Activated CD4-positive, alpha-beta T cell treated with anti-CD3 and anti-CD28 coated beads for 24 hours (primary cell): ENCODE measurements at places on chromosomes 5 and 9.

GRCh38 chr5:172791726-172792445, 20.9 kb upstream of the DUSP1 start:
- no peak for DNase-seq

DNA sequence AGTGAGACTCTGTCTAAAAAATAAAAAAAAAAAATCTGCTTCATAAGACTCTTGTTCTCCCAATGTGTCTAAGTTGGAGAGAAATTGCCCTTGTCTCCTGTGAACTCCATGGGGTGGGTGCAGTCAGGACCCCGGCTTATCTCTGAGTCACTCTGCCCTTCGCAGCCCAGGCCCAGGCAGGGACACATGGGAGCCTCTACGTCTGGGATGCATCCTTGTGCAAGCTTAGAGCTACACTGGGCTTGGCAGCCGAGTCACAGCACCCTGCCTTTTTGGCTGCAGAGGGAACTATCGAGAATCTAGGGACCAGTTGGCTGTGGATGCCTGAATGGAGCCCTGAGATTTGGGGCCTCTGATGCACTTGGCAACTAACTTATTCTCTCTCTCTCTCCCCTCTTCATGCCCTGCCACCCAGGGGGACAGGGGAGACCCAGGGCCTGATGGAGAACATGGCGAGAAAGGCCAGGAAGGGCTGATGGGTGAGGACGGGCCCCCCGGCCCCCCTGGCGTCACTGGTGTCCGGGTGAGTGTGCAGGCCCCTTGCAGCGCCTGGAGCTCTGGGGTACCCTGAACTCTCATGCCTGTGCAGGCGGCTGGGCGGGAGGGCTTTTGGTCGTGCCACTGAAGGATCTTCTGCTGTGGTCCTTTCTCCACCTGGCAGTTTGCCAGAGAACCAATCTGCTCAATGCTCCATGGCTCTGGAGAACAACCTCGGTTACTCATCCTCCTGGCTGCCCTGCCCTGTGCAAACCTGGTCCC, 47.5 kb upstream of the ORM1 start:
- no peak for DNase-seq

DNA sequence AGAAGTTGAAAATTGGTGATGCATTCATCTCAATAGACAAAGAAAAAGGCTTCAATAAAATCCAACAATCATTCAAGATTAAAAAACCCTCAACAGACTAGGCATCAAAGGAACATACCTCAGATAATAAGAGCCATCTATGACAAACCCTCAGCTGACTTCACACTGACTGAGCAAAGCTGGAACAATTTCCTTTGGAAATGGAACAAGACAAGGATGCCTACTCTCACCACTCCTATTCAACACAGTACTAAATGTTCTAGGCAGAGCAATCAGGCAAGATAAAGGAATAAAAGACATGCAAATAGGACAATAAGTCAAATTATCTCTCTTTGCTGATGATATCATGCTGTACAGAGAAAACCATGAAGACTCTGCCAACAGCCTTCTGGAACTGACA, 1188.1 kb downstream of the DTWD2 start:
- no peak for DNase-seq

- DNase-seq, result no peak
These were observed 6.6 kb upstream of the CEMIP2 start for GRCh38 chr9:71774920-71775319.

GRCh38 chr5:58967597-58968281, 384.9 kb downstream of the RAB3C start:
- no peak for DNase-seq

GRCh38 chr9:121999556-121999955, 93.6 kb downstream of the TTLL11 start:
- no peak for DNase-seq

GRCh38 chr5:2566284-2566683, 185.2 kb downstream of the IRX2 start:
- DNase-seq, result no peak

- DNase-seq, result no peak
These were observed 88.5 kb upstream of the SLC25A48 start for GRCh38 chr5:135745897-135746500.

GRCh38 chr9:12718482-12719026, 25.4 kb downstream of the TYRP1 start:
- DNase-seq, result no peak

GRCh38 chr5:73233461-73234203, 60.6 kb downstream of the TMEM174 start:
- no peak for DNase-seq

GRCh38 chr5:6545770-6546690, 86.8 kb downstream of the NSUN2 start:
- no peak for DNase-seq

GRCh38 chr5:57386958-57387357, 95.7 kb downstream of the ACTBL2 start:
- DNase-seq, result no peak

DNA sequence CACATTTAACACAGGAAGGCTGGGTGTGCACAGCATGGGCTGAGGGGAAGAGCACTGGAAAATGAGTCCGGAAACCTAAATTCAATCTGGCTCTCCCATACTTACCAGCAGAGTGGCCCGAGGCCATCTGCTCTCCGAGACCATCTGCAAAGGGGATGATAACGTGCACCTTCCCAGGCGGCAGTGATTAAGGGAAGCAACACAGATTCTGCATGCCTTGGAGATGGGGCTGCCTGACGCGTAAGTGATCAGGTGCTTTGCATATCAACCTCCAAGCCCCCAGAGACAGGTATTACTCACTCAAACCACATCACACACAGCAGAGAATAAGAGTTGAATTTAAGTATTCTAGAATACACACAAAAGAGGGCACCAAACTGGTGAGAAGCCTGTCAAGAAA, 9.1 kb downstream of the EPB41L4B start:
- no peak for DNase-seq

DNA sequence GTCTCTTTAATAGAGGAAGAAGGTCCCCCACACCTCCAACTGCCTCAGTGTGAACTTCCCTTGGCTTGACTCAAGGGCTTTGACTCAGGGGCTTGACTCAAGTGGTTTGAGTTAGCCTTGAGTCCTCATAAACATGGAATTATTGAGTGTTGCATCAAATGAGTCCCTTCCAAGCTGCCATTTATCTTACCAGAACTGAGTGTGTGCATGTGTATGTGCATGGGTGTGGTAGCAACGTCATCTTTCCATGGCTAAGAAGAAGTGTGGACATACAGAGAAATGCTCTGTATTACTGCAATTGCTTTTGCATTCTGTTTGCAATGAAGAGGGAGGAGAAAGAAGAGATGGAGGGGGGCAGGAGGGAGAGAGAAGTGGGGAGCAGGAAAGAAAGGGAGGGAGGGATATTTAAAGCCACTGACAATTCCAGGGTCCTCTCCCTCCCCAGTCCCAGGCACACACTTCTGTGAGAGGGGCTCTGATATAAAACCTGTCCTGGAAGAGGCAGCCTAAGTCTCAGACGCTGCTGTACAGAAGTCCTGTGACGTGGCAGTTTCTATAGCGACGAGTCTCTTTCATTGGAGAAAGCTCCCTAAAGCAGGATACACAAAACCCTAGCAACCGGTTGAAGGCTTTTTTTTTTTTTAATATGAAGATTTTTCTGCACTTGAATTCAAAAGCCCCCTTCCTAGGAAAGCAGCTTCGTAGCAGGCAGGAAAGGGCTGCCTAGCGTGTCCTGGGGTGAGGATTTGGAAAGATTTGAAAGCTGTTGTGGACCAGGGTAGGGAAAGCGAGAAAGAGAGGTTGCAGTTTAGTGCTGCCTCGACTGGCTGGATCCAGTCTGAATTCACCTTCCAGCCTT, 93.3 kb upstream of the MAP1B start:
- no peak for DNase-seq

DNA sequence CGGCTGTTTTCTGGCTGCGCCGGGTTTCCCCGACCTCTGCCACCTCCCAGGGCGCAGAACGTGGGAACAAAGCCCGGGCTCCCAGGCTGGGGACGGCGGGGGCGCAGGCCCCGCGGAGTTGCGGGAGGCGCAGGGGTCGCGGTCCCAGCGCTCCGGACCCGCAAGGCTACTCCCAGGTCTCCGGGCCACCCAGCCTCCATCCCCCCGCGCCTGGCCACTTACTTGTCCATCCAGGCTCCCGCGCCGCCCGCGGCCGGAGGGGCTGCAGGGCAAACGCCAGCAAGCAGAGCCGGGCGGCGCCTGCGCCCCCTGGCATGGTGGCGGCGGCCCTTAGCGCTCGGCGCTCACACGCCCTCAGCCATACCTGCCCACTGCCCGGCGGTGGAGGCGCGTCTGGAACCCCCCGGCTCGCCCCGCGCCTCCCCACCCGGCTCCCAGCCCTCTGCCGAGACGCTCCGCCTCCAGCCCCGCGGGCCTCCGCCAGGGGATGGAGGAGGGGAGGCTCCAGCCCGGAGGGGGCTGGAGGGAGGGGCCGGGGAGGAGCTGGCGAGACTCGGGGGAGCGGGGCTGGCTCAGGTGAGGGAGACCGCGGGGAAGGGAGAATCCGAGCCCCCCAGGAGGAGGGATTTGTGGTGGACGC, at the start of gene ADAM19:
ADAM19 (minus strand) TSS at position 395 of the 640 bp plus-strand sequence; CDS start at position 316, 79 bp downstream.
- no peak for DNase-seq

GRCh38 chr5:167821151-167821550, 470.3 kb upstream of the WWC1 start:
- no peak for DNase-seq

GRCh38 chr9:70485273-70485858, 70.9 kb upstream of the KLF9 start:
- no peak for DNase-seq

DNA sequence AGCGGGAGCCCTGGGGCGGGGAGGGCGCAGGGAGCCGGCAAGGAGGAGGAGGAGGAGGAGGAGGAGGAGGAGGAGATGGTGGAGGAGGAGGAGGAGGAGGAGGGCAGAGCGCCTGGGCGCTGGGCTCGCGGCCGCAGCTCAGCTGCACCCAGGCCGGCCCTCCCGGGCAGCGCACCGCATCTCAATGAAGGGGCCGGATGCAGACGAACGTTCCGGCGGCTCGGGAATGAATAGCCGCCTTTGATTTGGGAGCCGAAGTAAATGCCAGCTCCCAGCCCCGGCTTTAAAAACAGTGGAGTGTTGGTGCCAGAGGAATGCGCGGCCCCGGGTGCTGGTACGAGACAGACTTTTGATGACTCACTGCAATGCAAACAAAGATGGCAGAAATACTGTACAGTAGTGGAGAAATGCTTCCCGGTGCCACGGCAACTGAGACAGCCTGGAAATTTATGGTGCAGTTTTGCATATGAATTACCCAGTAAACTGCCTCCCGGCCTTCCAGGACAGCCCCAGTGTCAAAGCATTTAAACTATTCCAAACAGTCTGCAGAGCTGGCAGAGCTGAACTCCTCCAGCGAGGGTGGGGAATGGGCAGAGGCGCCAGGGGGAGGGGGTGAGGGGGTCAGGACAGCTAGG, 43.1 kb downstream of the NACC2 start:
- peak; percentile 11 for DNase-seq

- DNase-seq, result no peak
These were observed 472.3 kb downstream of the HINT1 start for GRCh38 chr5:130692770-130693169.

GRCh38 chr5:172172912-172173563, 15.0 kb downstream of the STK10 start:
- DNase-seq, result no peak

GRCh38 chr9:101014566-101014965, 14.0 kb upstream of the PLPPR1 start:
- no peak for DNase-seq

GRCh38 chr5:154501566-154501965, 23.5 kb upstream of the HAND1 start:
- no peak for DNase-seq

GRCh38 chr5:140178086-140178410, 3.1 kb downstream of the CYSTM1 start:
- DNase-seq, result no peak

GRCh38 chr5:81212211-81212751, 20.8 kb upstream of the CKMT2 start:
- no peak for DNase-seq

DNA sequence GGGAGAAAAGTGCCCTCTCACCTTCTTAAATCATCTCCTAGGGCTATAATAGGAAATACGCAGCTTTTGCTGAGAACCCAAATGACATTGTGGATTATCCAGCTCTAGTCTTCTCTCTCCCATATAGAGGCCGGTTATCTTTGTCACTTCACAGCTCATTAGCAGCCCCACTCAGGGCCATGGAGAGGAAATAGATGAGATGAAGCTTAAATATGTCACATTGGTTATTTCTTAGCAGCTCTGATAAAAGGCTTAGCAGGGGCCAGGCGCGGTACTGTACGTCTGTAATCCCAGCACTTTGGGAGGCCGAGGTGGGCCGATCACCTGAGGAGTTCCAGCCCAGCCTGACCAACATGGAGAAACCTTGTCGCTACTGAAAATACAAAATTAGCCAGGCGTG, 90.0 kb downstream of the GHR start:
- no peak for DNase-seq

DNA sequence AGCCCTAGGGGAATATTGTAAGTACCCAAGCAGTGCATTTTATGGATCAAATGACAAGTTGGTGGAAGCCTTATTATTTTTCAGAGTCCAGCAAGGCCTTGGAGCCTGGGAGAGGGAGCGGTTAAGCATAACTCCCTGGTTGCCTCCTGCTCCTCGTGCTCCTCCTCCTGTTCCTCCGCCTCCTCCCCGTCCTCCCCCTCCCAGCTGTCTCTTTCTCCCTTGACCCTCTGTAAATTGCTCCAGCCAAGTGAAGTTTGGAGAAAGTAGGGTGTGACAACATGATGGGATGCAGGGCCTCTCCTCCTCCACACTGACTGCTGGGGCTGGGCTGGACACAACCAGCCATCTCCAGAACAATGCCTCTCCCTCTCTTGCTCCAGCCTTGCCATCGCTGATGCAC, 586.9 kb downstream of the CCDC171 start:
- no peak for DNase-seq

GRCh38 chr5:103391659-103392058, 133.1 kb downstream of the MACIR start:
- DNase-seq, result no peak

- no peak for DNase-seq
These were observed 17.0 kb downstream of the ERAP2 start for GRCh38 chr5:96893342-96893741.

- no peak for DNase-seq
These were observed 38.3 kb downstream of the MAP3K1 start for GRCh38 chr5:56853698-56854097.

- no peak for DNase-seq
These were observed 74.2 kb downstream of the MSX2 start for GRCh38 chr5:174798551-174798951.
